Mesothelial cell of epicardium (in vitro differentiated cells): ENCODE measurements at places on chromosomes 7 and 10.

GRCh38 chr10:22824984-22825383 lies 102.9 kb upstream of the ARMC3 start:
- no peak for DNase-seq

- no peak for DNase-seq
Measured at GRCh38 chr7:47264021-47264651, 317.8 kb downstream of the TNS3 start.

DNA sequence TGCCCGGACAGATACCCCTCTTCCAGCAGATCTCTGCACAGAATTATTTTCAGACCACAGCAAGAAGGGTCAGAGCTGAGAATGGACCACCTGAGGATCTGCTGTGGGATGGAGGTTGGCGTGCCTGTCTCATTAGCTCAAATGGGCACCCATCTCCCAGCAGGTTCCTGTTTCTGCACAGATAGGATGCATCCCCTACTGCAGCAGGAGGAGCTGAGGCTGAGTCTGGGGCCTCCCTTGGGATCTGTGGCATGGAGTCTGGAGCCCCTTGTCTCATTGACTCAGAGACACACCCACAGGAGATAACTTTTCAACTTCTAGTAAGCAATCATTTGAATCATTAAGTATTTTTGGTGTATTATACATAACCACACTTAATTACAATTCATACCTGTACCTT lies 212.7 kb downstream of the ADK start:
- no peak for DNase-seq

- no peak for DNase-seq
Measured at GRCh38 chr7:70132852-70133690, 534.8 kb downstream of the AUTS2 start.

GRCh38 chr10:79437111-79437814 lies 8.2 kb downstream of the ZCCHC24 start:
- DNase-seq = no peak

DNA sequence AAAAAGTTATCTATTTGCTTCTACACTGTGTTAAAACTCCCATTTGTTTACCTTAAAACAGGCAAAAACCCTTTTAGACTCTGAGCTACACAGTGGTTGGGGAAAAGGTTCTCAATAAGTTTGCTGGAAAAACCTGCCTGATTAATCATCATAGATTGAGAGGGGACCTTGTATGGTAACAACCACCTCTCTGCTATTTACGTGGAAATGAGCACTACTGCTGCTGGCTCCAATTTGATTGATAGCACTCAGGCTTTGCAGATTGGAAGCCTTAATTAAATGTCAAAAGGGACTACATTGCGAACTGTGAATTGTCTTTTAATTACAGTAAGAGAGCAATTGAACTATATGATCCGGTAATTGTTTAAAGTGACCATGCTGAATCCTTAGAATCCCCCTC lies 119.0 kb upstream of the IMMP2L start:
- no peak for DNase-seq

DNA sequence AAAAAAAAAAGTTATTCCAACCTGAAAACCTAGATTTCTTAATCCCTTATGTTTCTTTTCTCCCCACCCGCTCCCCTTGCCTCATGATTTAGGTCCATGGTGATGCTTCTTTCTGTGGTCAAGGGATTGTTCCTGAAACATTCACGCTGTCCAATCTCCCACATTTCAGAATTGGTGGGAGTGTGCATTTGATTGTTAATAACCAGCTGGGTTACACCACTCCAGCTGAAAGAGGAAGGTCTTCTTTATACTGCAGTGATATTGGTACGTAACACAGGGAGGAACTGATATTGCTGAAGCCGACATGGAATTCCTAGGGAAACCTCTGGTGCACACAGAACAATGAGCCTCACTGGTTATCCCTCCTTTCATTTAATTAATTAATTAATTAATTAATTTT lies 22.7 kb downstream of the DHTKD1 start:
- DNase-seq = no peak

- DNase-seq = no peak
Measured at GRCh38 chr10:129161150-129161549, 305.9 kb upstream of the MGMT start.

DNA sequence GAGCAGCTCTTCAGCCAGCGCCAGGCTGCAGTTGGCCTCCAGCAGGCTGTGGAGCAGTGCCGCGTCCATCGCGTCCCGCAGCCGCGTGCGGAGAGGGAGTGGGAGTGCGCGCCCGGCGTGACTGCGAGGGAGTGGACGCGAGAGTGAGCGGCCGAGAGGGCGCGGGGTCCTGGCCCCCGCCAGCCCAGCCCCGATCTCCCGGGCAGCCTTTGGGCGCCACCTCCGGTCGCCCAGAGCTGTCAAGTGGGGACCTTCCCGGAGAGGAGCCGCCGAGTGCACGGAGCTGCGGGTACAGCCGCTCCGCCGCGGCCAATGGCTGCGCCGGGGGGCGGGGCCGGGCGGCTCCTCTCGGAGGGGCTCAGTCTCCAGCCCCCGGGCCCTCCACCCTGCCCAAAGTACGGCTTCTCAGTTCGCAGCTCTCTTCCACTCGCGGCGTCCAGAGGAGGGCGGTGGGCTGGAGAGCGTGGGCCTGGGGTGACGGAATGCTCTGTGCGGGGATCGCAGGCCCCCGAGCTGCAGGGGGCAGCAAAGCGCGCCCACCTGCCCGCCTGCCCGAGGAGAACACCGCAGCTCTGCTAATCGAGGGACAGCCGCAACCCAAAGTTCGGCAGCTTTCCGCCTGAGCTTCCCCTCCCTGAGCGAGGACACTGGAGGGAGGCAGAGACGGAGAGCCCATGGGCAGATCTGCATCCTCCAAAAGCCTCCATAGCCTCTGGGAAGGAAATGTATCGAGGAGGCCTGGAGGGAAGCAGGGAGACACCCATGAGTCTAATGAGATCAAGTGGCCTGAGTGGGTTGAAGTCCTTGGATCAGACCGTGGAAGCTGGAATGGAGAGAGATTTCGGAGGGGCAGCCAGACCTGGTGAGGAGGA lies at the start of gene CRHR2:
CRHR2 (minus strand) TSS at position 245 of the 872 bp plus-strand sequence; CDS start at position 69, 176 bp downstream.
- DNase-seq = peak; percentile 59

GRCh38 chr7:711093-711921 lies 15.2 kb upstream of the DNAAF5 start:
- DNase-seq = no peak

DNA sequence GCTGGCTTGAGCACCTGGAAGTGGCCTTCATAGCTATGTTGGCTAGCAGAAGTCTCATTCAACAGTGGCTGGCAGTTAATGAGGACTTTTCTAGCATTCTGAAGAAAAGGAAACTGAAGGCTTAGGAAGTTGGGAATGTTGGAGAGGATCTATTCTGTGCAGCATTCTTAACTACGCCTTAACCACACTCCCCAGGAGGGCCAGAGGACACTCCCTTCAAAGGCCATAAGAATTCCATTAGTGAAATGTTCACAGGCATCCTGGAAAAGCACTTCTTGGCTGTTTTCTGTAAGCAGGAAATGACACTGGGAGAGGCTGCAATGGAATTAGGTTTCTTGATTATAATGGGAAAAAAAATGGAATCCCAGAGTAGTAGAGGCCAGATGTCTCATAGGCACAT lies 188.9 kb downstream of the ARHGAP12 start:
- DNase-seq = no peak

- peak; percentile 53 for DNase-seq
Measured at GRCh38 chr10:103416436-103417147, 20.2 kb downstream of the PDCD11 start.

DNA sequence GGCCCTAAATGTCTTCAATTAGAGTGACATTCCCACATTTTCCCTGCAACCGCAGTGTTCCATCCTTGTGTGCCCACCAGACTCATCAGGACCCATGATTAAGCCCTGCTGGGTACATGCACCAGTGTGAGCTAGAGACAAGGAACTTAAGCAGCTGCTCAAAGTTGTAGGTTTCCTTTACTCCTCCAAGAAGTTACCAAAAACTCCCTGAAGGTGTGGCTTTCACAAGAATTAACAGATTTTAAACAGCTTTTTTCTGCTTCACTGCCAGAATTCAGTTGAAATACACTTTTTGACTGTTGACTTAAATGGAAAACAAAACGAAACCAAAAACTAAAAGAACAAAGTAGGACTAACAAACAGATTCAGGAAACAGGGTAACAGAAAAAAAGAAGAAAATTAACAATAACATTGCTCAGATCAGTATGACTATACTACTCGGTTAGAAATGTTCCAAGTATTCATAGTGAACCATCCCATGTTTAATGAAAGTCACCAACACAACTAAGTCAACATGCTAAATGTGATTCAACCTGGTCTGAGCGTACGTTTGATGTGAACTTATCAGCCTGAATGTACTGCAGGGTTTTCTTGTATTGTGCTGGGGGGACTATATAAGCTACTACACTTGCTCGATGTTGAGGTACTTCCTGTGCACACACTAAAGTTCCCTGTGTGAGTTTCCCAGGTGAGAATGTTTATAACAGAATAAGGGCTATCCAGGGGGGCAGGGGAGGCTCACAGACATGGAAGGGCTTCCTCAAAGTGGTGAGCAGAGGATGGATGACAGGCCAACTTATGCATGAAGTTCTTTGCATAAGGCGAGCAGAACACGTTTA lies 22.2 kb downstream of the SLC37A3 start:
- DNase-seq = no peak

- no peak for DNase-seq
Measured at GRCh38 chr10:98481404-98481945, 34.7 kb upstream of the HPS1 start.

DNA sequence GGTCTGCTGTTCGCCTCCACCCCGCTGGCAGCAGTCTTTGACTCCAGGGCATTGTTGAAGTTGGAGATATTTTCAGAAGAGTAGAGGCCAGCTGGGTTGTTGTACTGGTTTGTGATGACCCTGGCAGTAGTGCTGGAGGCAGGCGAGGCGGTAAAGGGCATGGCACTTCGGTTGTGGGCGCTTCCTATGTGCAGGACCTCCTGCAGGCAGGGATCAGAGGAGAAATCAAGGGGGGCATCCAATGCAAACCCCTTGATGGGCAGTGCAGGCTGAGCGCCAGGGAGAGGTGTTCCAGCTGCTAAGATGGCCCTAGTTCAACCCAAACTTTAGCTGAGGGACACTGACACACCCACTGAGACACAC lies 27.0 kb downstream of the PDLIM1 start:
- DNase-seq = no peak

- DNase-seq = no peak
Measured at GRCh38 chr7:51446785-51447184, 130.2 kb upstream of the COBL start.

GRCh38 chr7:74355091-74355490 lies 65.9 kb downstream of the CLIP2 start:
- no peak for DNase-seq

DNA sequence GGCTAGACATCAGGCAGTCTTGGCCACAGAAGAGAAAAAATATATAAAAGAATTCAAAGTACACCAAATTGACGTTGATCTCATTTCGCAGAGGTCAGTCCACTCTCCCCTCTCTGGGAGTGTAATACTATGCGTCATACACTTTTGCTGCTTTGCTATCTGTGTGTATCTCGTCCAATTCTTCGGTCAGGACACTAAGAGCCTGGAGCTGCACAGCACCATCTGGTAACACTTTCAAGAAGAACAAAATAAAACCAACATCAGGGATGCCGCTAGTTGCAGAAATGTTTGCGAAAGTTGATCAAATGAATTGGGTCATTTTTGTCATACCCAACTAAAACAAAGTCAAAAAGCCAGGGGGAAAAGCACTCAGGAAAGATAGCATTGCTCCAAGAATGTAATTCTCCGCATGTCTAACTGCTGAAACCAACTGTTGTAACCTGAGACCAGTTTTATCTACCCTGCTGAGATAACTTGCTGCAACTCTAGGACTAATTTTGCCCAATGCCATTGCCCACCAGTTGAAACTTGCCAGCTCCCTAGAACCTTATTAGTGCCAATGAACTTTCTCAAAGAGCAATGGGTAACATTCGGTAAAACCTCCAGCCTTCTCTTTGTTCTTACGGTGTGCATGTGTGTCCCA lies 23.0 kb downstream of the TMEM176A start:
- DNase-seq = no peak

DNA sequence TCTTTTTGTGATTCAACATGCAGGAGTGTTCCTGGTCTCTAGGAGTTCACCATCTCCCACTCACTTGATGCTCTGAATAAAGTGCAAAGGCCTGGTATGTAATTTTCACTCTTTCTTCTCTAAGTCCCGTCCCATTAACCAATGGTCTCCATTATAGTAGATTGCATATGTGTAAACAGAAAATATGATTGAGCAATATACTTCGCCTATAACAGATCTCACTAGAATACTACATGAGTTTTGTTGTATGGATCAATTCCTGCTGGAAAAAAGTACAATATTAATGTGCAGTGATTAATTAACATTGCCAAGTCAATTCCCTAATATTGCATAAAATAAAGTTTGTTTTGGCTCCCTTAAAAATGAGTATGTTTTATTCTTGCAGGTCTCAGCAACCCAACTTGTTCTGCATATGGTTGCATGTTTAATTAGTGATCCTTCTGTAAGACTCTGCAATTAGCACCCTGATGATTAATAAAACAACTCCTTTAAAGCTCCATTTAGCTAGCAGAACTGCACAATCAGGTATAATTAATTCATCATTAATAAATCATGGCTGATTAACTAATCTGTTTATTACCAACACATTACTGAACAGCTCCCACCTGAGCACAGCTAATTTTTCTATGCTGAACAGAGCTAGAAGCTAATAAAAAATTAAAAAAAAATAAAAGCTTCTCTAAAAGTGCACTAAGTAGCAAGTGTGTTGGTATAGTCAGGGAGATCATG lies 37.8 kb upstream of the ATOH7 start:
- no peak for DNase-seq

- no peak for DNase-seq
Measured at GRCh38 chr10:107415446-107415845, 250.9 kb upstream of the SORCS1 start.

- no peak for DNase-seq
Measured at GRCh38 chr10:29691564-29692072, 56.8 kb upstream of the SVIL start.

GRCh38 chr7:2051707-2052656 lies 180.8 kb downstream of the MAD1L1 start:
- no peak for DNase-seq

- DNase-seq = no peak
Measured at GRCh38 chr7:68622500-68622899, 975.8 kb upstream of the AUTS2 start.

GRCh38 chr10:12540341-12540781 lies 191.0 kb downstream of the CAMK1D start:
- no peak for DNase-seq

DNA sequence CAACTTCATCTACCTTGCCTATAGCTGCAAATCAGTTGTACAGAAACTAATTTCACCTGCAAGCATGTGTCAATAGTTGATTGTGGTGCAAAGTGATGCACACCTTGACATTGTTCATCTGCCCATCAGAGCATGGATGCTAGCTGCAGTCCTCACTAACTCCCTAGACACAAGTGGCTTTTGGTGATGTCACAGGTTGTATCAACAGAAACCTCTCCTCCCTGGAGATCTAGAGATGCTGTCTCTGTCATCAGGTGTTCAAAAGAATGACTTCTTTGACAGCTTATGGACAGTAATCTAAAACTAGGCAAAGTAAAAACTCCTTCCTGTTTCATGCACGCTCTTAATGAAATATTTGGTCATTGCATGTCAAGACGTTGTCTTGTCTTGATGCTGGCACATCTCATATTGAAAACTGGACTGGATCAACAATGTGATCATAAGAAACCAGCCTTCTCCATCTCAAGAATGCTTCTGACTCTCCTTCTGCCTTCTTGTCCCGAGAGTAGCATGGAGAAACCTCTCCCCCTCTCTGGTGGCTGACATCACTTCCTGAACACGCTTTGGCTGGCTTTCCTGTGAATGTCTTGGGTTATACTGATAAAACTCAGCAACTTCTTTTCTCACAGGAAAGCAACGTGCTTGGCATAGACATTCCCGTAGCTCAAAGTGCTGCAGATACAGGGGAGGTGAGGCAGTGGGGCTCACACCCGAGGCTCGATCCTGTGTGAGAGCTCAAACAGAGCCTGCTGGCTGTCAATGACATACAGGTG lies 176.2 kb upstream of the CDCA7L start:
- no peak for DNase-seq
